ENCODE measurements at places on chromosomes 11 and 22.

DNA sequence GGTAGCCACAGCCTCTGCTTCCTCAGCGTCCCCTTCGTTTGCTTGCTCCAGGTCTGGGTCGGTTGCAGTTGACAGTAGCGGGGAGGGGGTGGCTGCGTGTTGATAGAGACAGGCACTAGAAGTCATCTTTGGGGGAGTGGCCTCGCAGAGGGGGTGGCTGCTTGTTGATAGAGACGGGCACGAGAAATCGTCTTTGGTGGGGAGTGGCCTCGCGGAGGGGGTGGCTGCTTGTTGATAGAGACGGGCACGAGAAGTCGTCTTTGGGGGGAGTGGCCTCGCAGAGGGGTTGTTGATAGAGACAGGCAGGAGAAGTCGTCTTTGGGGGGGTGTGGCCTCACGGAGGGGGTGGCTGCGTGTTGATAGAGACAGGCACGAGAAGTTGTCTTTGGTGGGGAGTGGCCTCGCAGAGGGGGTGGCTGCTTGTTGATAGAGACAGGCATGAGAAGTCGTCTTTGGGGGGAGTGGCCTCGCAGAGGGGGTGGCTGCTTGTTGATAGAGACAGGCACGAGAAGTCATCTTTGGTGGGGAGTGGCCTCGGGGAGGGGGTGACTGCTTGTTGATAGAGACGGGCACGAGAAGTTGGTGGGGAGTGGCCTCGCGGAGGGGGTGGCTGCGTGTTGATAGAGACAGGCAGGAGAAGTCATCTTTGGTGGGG is 328.3 kb downstream of the TBC1D22A start:
- DNase-seq = no peak

- DNase-seq = no peak
These were observed 140.5 kb upstream of the PLET1 start for GRCh38 chr11:112401036-112401769.

DNA sequence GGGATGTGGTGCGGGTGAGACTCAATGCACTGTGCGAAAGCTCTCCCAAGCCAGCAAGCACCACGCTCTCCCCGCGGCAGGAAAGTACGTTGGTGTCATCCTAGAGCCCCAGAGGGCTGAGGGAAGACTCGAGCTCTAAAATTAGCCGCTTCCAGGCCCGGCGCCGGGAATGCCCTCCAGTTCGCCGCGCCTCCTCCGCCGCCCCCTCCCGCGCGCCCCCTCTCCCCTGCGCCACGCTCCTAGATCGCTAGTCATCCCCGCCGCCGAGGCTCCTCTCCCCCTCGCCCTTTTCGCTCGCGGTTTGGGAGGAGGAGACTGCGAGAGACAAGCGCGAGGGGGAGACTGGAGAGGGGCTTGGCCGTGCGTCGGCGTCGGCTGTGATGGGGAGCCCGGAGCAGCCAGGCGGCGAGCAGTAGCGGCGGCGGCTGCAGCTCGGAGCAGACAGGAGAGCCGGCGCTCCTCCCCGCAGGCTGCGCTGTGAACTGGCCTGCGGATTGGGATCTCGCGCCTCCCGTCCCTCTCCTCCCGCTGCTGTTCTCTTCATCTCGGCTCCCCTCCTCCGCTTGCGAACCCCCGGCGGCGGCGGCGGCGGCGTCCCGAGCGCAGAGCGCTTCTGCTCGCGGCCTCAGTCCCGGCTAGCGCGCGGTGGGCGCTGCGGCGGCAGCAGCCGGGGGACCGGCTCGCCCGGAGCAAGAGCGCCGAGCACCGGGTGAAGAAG is at the start of gene FAT3:
TSS of gene FAT3 (plus strand) at position 412 of the 718 bp plus-strand sequence. CDS start 127,295 bp downstream, outside the sequence.
- no peak for DNase-seq

DNA sequence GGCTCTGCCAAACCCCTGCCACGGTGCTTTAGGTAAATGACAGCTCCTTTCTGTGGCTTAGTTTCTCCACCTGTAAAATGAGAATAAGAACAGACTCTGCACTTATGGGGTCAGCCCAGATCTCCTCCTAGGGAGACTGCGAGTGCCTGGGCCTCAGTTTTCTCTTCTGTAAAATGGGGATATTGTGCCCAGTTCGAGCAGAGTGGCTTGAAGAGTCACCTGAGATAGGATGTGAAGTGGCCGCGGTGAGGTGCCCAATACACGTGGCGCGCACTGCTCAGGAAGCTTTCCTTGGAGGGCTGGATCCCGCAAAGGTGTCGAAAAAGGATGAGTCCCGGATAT is 473 bp upstream of the EMID1 start:
- DNase-seq = no peak

- no peak for DNase-seq
These were observed 13.6 kb downstream of the ADM start for GRCh38 chr11:10318527-10318802.
